SJCRH30 (cell line): ENCODE measurements at places on chromosomes 11 and 22.
A peak's percentile ranks its signal among the peaks of the same experiment; 100 is the strongest.

DNA sequence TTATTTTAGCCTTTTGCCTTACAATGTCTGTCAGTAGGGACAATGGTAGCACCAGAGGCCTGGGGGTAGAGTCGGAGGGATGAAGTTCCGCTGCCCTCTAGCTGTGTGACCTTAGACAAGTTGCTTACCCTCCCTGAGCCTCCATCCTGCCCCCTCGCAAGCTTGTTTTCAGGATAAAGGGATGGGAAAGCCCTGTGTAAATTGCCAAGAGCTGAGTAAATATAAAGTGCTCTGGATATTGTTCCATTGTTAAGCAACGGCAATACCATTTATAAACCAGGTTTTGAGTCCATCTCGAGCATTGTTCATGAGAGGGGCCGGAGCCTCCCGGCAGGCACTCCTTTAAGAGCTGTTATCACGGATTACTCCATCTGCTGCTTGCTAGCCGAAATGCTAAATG, 72.9 kb downstream of the ZBTB16 start:
- no peaks in the 10 kb centered on the region for H3K4me1 ChIP-seq
- DNase-seq: no peak
- H3K4me3 ChIP-seq: no peak overlapping the region

- H3K4me1 ChIP-seq: no peaks in the 10 kb centered on the region
- no peak overlapping the region for H3K4me3 ChIP-seq
- no peak for DNase-seq
- no peaks in the 10 kb centered on the region for H3K36me3 ChIP-seq
- no peak overlapping the region for H3K27ac ChIP-seq
Measured at GRCh38 chr11:67632175-67632981, 2.6 kb upstream of the NUDT8 start.

DNA sequence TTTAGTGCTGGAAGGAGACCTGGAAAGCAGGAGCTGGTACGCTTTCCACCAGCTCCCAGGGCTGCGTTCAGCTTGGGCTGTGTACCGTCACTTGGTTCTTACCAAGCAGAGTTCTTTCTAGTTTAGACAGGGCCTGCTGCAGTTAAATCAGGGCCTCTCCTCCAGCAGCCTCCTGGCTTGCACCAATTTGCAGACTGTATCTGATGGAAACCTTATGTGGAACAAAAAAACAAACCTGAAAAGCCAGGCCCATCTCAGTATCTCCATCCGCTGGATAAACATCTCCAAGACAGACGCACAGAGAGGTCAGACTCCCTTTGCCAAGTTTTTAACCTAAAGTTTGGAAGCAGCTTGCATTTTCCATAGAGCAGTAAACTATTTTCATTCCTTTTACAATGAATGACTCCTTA, 288.6 kb upstream of the SORL1-AS1 start:
- no peaks in the 10 kb centered on the region; the same call in 1 of the 2 replicates for H3K36me3 ChIP-seq
- H3K4me3 ChIP-seq: no peak overlapping the region
- no peaks in the 10 kb centered on the region for H3K4me1 ChIP-seq
- no peak overlapping the region for H3K27ac ChIP-seq
- DNase-seq: no peak

DNA sequence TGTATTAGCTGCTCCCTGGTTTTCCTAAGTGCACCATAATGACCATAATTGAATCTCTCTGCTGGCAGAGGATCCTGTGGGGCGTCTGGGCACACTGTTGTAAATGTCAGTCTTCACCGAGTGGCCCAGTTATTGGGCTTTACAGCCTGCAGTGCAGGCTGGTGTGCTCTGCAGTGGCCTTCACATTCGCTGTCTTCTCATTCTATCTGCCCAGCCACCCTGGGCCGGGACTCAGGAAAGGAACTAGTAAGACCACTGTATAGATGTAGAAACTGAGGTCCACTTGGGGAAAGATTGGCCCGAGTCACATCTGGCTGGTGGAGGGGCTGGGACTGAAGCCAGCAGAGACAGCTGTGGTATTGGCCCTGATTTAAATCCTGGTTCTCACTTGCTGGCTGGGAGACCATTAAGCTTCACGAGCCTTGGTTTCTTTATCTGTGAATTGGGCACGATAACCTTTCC, 49.3 kb downstream of the TSPAN18 start:
- H3K27me3 ChIP-seq: no peaks in the 10 kb centered on the region
- H3K27ac ChIP-seq: no peak overlapping the region
- DNase-seq: no peak
- no peak overlapping the region for H3K4me3 ChIP-seq

DNA sequence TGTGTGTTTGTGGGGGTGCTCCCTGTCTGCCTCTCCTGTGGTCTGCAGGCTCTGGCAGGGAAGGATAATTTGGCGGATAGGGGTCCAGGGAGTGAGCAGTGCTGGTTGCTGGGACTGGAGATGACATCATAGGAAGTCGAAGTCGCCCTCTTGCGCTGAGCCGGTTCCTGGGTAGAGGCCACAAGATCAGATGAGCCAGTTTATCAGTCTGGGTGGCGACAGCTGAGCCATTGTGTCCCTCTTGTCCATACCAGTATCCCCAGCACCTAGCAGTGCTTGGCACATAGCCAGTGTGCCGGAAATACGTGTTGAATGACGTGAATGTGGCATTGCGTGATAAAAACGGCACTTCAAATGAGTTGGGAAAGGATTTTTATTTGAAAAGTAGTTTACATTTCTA, 9.8 kb downstream of the APOL5 start:
- H3K4me1 ChIP-seq: peaks cover 14% of the 10 kb centered on the region
- peak; percentile 63 for DNase-seq
- H3K36me3 ChIP-seq: no peaks in the 10 kb centered on the region
- H3K4me3 ChIP-seq: peak overlapping the region; percentile 32
- H3K27me3 ChIP-seq: no peaks in the 10 kb centered on the region
